Nephron progenitor cell (in vitro differentiated cells): ENCODE measurements at places on chromosomes 12 and 14.

- DNase-seq, result no peak
Measured at GRCh38 chr14:102875652-102876051, 46.8 kb upstream of the AMN start.

- no peak for DNase-seq
Measured at GRCh38 chr12:14256121-14256520, 109.4 kb upstream of the ATF7IP start.

DNA sequence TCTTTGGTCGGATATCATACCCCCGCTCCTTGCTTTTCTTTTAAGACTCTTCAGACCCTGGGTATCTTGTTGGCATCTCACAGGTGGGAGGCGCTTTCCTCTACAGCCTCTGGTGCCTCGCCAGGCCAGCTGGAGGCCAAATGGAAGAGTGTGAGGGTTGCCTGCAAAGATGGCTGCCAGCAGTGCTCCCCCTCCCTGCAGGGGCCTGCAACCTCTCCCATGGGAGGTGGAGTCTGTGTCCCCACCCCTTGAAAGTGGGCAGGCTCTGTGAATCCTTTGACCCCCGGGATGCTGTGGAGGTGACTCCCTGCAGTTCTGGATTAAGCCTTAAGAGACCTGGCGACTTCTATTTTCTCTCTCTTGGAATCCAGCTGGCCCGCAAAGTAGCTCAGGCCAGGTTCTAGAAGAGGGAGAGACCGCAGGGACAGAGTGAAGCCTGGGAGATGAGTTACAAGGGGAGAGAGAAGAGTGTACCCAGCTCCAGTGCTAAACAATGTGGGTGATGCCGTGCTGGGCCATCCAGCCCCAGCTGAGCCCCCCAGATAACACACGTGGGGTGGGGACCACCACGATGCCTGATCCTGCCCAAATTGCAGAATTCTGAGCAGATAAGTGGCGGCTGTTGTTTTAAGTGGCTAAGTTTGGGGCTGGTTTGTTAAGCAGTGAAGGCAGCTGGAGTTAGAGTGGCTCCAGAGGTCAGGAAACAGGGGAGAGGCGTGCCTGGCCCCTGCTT lies 37.9 kb upstream of the NCOR2 start:
- no peak for DNase-seq

DNA sequence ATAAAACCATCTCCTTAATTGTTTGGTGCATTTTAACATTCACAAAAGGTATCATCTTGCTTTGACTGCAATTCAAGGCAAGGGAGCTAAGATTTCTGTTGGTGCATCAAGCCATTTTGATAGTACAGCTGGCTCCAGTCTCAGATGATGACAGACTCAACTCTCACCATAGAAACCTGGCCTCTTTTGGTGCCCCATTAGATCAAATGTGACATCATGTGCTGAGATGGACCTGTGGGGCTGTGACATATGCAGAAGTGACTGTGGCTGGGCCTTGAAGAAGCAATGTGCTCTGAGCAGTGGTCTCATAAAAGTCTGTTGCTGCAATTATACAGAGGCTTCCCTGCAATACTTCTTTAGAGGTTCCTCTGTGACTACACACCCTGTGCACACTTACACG lies 88.4 kb downstream of the SLC2A13 start:
- no peak for DNase-seq

DNA sequence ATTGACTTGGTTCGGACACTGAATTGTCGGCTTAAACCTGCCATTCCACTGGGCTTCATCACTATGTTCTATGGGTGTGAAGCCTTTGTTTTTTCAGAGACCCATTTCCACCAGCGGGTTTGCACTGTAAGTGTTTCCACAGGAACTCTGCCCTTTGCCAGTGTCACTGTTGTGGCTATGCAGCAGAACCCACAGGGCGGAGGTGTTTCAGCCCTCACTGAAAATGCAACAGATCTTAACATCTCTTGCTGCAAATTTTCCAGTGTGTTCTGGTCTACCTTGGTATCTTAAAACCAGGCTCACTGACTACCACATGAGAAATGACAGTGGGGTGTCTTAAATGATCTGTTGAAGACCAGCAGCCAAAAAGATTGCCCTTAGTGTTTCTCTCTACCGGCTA lies 21.1 kb downstream of the PRKCH start:
- DNase-seq, result no peak

DNA sequence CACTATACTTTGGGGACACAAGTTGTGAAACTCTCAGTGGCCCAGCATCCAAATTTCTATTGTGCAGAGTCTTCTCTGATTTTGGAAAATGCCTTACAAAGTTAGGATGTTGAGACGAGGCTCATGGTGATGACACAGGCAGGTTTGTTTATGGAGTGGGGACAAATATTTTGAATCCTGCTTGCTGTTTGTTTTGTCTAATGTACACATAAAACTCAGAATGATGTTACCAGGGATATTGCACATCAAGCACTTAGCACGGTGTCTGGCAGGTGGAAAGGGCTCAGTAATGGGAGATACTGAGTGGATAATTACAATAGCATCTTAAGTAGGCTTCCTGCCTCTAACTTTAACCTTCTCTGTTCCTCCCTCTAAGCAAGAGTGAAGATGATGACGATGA lies 628.9 kb upstream of the TBX3 start:
- no peak for DNase-seq

DNA sequence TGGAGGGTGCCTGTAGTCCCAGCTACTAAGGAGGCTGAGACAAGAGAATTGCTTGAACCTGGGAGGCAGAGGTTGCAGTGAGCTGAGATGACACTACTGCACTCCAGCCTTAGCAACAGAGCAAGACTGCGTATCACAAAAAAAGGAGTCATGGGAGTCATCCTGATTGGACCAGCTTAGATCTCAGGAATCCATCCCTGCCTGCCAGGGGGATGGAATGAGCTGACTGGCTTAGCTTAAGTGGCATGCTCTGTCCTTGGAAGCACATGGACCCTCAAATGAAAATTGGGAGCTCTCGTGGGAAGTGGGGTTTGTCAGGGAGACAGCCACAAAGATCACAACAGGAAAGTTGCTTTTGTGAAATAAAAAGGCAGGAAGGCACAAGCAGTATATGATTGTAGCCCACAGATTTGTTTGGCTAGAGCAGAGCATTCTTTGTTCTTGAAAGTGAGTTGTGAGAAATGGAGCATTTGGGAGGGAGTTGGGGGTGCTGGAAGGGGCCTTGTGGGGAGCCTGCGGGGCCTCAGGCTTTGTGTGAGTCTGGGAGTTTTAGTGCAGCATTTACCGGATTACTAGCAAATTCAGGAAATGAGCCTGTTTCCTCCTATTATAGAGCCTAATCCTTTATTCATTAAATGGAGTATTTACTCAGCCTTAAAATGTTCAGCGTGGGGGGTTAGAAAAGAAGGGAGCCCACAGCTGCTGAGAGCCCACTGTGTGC lies 30.7 kb downstream of the DGLUCY start:
- DNase-seq, result no peak

- DNase-seq, result no peak
Measured at GRCh38 chr14:55190906-55191202, 531 bp downstream of the DLGAP5 start.

- DNase-seq, result no peak
Measured at GRCh38 chr12:105418821-105419291, 88.4 kb downstream of the C12orf75 start.

GRCh38 chr14:32702088-32702487 lies 236.6 kb upstream of the NPAS3 start:
- no peak for DNase-seq

GRCh38 chr12:91811481-91812287 lies 334.0 kb downstream of the BTG1 start:
- peak; percentile 75 for DNase-seq

- DNase-seq, result no peak
Measured at GRCh38 chr12:101019667-101020066, 190.4 kb downstream of the SLC5A8 start.

DNA sequence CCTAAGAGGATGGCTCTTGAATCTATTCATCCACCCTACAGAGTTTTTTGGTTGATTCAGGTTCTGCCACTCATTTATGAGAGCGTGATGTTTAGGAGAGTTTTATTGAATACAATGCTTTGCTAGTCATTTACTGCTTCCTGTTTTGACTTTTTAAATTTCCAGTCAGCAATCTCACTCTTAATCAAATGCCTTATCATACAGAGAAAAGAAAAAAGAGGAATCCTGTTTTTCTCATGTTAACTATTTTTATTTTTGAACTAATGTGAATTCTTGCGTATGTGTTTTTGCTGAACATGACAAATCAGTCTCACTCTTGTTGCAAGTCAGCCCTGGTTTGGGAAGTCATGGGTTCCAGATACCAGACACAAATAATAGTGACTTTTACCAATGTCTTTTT lies 22.1 kb upstream of the LGMN start:
- no peak for DNase-seq

DNA sequence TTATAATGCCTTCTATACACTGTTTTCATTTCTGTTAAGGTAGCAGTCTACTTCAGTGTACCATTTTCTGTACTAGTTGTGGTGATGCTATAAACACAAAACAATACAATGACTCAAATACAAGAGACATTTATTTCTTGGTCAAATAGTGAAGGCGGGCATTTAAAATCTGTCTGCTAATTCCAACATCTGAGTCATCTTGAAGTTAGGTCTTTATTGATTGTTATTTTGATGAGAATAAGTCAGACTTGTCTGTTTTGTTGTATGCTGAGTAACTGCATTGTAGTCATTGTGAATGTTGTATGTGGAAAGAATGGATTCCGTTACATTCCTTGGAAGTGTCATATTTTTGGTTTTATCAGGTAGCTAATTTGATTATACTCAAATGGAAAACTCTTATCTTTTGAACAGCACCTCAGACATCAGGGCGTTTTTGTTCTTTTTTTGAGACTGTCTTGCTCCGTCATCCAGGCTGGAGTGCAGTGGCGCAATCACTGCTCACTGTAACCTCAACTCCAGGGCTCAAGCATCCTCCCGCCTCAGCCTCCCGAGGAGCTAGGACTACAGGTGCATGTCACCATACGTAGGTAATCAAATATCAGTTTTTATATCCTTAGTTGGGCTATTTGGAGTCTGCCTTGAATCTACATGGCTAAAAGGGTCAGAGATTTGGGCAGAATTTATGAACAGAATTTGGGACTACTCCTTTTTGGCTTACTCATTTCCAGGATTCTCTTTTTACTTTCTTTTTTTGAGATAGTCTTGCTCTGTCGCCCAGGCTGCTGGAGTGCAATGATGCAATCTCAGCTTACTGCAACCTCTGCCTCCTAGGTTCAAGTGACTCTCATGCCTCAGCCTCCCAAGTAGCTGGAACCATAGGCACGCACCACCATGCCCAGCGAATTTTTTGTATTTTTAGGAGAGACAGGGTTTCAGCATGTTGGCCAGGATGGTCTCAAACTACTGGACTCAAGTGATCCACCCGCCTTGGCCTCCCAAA lies 56.8 kb downstream of the PAPLN start:
- DNase-seq, result no peak
